ENCODE measurements at places on chromosomes 12 and 14.
A peak's percentile ranks its signal among the peaks of the same experiment; 100 is the strongest.

- no peak for DNase-seq
These were observed 15.5 kb upstream of the RAP1B start for GRCh38 chr12:68595241-68595640.

DNA sequence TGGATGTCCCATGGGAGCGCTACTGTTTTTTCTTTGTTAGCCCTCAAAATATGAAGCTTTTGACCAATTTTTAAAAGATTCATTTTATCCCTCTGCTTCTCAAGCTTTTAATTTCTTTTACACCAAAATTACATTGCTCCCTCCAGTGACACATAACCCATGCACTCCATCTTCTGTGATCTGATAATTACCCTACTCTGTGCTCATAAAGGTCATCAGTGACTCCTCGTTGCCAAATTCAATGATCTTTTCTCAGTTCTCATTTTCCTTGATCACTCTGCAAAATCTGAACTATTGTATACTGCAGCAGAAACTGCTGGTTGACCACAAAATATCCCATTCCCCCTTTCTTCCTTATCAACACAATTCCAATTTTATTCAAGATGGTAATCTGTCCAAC is 8.7 kb upstream of the PTGDR start:
- DNase-seq = no peak

GRCh38 chr14:100540141-100540925 is 46.9 kb downstream of the BEGAIN start:
- DNase-seq = no peak

DNA sequence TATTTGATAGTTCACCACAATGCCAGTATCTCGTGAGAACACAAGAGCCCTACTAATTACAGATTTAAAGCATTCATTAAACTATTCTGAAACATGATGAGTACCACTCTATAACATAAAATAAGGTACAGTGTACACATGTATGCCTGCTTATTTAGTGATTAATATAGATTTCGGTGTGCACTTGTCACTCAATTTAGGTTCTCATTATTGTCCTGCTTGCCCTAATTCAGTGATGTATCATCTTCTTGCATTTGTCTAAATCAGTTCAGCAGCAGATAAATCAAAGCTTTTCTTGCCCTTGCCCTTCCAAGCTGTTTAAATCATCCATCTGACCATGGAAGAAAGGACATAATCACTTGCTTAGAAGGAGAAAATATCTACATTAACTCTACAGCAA is 359.7 kb downstream of the GXYLT1 start:
- no peak for DNase-seq

- DNase-seq = no peak
These were observed 19.4 kb downstream of the NCKAP5L start for GRCh38 chr12:49808686-49809380.

DNA sequence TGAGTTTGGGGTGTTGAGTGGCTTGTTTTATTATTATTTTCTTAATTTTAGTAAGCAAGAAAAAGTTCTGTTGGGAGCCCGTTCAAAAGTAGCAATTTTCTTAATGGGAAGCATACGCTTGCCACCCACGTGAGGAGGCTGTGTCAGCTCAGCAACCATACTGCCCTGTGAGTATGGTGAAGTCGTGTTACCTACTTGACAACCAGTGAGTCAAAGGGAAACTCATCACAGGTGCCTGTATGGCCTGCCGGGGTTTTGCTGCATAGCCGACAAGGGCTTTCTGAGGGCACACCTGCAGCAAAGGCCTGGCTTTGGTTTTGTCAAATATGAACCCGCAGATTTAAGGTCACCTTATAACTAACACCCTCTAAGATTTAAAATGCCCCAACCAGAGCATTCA is 31.1 kb downstream of the PITPNM2 start:
- peak; percentile 37 for DNase-seq

DNA sequence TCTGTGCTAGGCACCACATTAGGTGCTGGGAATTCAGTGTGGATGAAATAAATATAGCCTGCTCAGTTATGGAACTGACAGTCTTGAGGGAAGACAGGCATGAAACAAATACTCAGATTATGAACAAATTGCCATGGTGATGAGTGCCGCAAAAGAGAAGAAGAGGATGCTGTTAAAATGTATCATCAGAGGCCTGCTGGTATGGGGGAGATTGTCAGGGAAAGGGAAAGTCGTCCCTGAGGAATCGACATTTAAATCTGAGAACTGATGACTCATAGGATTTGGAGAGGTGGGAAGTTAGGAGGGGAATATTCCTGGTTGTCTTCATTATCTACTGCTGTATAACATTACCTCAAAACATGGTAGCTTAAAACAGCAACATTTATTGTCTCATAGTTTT is 42.0 kb downstream of the PPP1R36 start:
- DNase-seq = no peak

DNA sequence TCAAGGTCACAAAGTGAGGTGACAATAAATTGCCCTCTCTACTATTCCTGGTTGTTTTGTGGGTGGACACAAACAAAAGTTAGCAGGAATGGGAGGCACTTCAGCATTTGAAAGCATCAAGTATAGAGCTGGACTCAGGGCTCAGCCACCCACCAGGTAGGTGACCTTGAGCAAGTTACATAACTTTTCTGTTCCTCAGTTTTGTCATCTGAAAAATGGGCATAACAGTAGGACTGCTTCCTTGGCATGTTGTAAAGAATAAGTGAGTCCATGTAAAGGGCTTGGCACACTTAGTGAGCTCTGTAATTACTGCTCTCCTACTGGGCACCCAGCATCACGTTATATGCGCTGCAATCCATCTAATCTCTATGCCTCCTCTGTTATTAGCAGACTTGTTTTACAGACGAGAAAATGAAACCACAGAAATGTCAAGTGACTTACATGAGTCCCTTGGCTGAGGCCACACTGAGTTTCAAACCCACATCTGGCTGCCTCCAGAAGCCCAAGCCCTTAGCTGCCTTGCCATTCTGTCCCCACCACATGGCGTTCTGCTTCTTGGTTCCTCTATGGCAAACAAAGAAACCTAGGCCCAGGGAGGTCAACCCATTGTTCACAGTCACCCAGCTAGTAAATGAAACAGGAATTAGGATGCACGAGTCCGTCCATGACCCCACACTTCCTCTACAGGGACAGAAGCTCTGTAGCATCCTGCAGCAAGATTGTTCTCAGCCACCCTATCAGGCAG is 63.2 kb upstream of the SLC24A4 start:
- no peak for DNase-seq

- DNase-seq = no peak
These were observed 1.1 kb upstream of the WDR89 start for GRCh38 chr14:63642656-63643382.

- DNase-seq = peak; percentile 56
These were observed 2.1 kb upstream of the UBC start for GRCh38 chr12:124916374-124917134.

DNA sequence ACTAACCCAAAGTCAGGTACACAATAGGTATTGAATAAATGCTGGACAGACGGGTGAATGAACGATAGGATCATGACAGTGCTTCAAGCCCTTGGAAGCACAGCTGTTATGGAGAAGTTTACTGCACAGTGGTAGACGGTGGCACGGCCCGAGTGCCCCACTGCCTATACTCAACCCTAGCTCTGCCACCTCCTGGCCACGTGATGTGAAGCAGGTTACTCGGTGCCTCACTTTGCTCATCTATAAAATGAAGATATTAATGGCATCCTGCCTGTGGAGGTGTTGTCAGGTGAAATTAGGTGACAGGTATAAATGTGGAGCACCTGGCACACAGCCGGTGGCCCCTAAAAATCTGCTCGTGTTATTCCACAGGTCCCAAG is 5.8 kb downstream of the ASB2 start:
- DNase-seq = no peak

DNA sequence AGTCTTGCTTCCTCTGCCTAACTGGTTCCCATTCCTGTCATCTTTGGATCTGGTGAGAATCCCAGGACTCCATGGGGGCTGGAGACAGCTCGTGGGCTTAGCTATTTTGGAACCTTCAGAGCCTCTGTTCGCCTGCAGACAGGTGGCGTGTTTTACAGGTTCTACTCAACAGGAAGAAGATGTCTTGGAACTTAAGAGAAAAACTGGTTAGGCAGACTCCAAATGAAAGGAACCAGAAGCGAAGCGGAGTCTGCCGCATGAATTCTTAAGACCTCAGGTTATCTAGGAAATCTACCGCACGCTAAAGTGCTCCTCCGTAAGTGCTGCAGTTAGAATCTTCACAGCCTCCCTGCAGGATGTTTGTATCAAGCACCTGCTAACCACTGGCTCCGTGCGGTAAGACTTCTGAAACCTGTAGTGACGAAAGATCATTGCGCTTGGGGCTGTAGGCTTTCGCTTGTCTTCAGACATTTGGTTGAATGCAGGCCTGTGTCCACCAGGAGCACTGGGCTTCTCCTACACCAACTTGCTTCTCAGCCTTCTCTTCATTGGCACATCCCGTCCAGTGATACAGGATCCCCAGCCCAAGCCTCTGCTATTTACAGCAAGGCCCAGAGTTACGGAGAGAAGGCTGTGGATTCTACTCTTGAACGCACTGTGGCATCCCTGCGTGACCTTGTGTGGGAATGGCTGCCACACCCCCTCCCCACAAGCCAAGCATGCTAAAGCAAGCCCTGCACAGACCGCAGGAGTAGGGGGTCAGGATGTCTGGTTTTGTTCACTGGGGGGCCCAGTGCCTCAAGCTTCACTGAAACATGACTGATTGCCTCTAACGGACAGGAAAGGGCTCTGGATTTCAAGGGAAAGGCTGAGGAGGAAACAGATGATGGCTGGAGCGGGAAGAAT is 35.0 kb downstream of the ACADS start:
- no peak for DNase-seq

Data from activated CD4-positive, alpha-beta T cell treated with anti-CD3 and anti-CD28 coated beads, Interleukin-2, amount 50 U/mL, for 24 hours (primary cell).